CD4-positive, alpha-beta T cell treated with Interleukin-21 for 1 hour (primary cell): ENCODE measurements at places on chromosomes 6 and 20.

DNA sequence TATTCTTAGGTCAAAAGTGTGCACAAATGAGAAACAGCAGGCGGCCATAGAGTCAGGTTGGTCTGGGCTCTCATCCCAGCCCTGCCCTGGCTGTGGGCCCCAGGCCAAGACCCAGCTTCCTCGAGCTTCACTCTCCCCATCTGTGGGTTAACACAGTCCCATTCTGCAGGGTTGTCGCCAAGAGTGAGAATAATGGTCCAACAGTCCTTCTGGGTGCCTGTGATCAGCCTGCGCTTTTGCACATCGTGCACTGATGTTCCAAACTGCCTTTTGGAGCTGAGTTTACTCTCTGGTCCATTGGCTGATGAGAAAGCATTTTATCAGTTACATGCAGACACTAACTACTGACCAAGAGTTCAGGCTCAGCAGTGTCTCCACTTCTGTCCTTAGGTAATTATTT, 82.6 kb downstream of the INSM1 start:
- no peak for DNase-seq

DNA sequence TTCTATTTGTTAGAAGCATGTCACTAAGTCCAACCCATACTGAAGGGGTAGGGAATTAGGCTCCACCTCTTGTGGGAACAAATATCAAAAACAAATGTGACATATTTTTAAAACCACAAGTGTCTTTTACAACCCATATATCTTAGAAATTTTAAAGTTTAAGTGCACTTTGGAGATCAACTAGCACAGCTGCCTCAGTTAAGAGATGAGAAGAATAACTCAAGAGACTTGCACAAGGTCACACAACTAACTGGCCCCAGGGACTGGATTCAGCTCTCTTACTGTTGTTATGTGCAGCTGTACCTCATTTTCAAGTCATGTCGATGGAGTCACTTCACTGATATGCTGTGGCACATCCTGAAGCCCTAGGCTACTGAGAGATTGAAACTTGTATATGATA, 102.9 kb upstream of the BMP2 start:
- no peak for DNase-seq

DNA sequence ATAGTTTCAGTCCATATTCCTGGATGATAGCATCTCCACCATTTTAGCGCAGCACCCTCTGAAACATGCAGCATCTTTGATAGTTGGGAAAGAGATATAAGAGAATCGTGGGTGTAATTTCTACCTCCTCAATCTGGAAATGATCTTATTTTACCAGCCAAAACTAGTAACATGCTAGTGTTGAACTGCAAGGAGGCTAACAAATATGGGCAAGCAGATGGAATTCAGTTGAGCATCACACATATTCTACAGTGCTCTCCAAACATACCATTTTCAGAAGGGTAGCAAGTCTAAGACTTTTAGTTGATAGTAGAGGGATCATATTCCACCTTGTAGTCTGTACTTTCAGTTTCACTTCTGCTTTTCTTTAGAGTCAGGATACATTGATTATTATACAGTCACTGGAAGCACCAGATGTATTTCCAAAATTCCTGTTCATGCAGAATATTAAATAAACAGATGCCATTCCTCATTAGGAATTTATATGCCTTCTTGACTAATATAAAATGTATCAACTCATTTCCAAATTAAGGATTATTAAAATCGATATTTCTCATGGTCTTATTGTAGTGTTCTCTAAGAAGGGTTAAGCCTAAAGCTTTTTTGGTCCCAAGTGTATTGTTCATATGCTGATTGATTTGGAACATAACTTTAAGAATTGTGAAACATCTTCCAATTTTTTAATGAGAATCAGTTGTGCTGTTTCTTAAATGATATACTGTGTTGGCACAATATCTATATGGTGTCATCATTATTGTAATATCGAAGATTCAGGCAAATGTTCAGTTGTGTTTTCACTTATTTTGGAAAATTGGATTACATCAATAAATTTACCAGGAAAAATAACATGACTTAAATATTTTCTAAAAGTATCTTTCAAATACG, 362.0 kb downstream of the CENPW start:
- no peak for DNase-seq

DNA sequence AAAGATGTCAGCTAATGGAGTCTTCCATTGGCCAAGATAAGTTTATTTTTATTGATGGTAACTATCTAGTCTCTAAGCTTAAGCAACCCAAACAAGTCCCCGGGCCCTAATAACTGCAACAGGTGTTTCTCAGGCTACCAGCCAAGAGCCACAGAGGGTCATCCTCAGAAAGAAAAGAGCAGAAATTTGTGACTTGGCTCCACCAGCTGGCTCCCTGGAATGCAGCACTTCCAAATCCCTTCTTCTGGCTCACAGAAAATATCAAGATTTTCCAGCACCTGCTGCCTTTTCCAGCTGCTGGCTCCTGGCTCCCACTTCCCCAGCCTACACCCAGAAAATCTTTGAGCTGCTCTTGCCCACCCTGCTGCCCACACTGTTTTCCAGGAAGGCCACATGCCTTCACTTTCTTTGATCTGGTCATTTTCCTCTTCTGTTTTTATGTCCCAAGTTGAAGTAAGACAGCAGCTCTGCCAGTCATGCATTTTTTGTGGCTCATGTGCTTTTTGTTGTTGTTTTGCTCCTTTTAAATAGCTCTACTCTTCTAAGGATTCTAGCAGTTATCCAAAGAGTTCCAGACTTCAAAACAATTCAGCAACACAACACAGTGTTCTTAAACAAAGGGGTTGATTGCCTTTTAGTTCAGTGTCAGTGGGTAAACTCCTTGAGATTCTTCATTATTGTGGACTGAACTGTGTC, 151.0 kb upstream of the SMLR1 start:
- DNase-seq: no peak

- no peak for DNase-seq
Measured at GRCh38 chr6:43376551-43376981, 7.1 kb upstream of the ZNF318 start.

DNA sequence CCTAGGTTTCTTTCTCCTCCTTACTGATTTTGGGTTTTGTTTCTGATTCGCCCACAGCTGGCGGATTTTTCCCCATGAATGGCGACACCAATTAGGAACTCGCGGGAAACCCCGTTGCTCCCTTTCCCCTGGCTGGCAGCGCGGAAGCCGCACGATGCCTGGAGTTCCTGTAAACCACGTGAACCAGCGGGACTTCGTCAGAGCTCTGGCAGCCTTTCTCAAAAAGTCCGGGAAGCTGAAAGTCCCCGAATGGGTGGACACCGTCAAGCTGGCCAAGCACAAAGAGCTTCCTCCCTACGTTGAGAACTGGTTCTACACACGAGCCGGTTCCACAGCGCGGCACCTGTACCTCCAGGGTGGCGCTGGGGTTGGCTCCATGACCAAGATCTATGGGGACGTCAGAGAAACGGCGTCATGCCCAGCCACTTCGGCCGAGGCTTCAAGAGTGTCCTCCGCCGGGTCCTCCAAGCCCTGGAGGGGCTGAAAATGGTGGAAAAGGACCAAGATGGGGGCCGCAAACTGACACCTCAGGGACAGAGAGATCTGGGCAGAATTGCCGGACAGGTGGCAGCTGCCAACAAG, 3.2 kb upstream of the SEC23B start:
- DNase-seq: no peak

DNA sequence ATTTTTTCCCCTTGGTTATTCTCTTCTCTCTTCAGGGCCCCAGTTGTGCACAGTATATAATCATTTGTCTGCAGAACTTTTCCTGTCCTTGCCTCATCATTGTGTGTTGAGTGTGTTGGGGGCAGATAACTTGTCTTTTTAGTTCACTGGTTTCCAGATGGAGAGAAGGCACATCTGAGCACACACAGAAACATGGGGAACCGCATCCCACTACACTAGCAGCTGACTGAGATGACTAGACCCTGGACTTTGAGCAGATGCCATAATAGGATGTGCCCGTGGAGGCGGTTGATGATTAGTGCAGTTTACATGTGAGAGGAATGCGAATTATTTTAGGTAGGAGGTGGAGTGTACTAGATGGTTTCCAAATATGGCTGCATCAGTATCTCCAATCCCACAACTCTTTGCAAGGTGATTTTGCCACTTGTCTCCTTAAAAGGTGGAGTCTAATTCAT, 26.5 kb upstream of the SH3BGRL2 start:
- DNase-seq: no peak

DNA sequence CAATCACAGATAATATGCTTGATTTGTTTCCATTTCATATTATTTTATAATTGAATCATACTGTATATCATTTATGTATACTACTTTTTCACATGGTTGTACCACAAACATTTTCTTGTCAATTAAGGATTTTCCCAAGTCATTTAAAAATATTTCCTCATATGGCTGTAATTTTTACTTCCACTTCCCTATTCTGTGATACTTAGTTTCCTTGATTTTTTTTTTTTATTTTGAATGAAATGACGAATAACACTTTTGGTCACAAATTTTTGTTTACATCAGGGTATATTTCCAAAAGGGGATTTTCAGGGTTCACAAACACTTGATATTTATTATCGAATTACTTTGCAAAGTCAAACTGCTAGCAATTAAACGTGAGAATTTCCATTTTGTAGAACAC, 515.6 kb downstream of the KIF16B start:
- DNase-seq: no peak

DNA sequence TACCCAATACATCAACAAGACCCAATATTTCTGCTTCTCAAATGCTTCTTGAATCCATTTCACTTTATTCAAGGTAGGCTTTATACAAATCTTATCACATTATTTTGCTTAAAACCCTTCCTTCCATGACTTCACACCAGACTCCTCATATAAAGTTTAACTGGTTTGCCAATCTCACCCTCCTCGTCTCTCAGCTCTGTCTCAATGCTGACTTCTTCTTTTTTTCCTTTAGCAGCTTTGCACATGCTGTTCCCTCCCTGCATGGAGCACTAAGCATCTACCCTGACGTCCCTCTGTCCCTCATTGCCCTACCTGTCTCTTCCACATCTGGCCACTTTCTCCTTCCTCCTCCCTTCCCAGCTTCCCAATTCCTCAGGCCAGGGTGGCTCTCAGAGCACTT, 31.4 kb downstream of the KCNK17 start:
- no peak for DNase-seq

GRCh38 chr6:30541515-30542403, 14.5 kb downstream of the GNL1 start:
- DNase-seq: peak; percentile 86

- no peak for DNase-seq
Measured at GRCh38 chr6:3913077-3913957, 64.1 kb downstream of the FAM50B start.

DNA sequence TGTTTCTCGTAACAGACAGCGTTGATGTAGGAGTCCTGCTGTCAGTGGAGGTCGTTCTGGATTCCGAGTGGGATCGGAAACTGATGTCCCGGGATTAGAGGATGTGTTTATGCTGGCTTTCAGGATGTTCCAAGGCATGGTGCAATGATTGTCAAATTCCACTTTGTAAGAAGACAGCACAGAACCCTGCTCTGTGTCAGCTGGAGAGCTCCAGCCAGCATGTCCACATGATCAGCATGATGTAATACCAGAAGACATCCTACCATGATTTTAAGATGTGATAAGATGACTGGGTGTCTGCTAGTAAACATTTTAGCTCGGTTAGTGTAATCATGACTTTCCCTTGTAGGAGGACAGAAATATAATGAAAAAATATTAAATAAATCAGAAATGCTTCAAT, 20.3 kb downstream of the ENPP1 start:
- no peak for DNase-seq

DNA sequence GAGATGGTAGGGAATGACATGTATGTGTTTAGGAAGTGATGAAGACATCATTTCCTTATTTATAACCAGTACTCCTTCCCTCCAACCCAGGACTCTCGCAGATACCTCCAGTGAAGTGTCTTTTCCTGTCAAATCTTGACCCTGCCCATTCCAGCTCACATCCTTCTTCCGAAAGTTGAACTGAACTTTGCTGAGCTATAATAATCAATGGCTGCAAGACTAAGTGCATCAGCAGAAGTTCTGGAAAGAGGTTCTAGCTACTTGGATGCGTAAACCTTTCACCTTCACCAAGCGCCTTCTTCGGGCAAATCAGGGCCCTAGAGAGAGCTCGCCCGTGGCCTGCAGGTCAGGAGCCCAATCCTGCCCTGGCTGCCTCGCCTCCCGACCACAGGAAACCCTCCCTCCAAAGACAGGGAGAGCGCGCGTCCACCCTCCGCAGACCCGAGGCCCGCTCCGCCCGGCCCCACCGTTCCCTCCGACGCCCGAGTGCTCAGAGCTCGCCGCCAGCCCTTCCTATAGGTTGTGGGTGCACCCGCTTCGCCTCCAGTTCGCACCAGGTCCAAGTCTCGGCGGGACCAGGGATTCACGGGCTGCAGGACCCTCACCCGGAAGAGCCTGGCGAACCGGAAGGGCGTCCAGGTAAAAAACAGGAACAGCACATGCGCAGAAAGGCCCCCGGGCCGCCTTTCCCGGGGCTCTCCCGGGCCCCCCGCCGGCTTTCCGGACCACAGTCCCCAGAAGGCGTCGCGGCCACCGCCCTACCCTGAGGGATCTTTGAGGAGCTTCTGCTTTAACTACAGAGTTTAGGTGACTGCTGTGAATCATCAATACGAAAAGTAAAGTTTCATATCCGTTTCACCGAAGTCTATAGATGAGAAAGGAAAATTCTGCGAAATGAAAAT, at the start of gene ZNF334:
TSS of gene ZNF334 (minus strand) at position 617 of the 902 bp plus-strand sequence. CDS start 1,457 bp downstream, outside the sequence.
- DNase-seq: no peak

- peak; percentile 43 for DNase-seq
Measured at GRCh38 chr20:35269055-35269781, 8.7 kb downstream of the MMP24OS start.

GRCh38 chr6:54595844-54596243, 250.7 kb upstream of the FAM83B start:
- no peak for DNase-seq

- peak; percentile 13 for DNase-seq
Measured at GRCh38 chr6:12637960-12638641, 78.5 kb upstream of the PHACTR1 start.
